ENCODE measurements at places on chromosomes 13 and 19. TPM values are rescaled to one million over a fixed set of nuclear protein-coding genes. Genes with fewer than 3 reads are reported as not detected.

VSTM2B gene
- total RNA-seq, result not detected

ONECUT3 gene
- total RNA-seq, result not detected

VSTM1 gene
- not detected for total RNA-seq

SLC25A41 gene
- total RNA-seq, result not detected

KCTD4 gene
- under 0.01 TPM for total RNA-seq

DNA sequence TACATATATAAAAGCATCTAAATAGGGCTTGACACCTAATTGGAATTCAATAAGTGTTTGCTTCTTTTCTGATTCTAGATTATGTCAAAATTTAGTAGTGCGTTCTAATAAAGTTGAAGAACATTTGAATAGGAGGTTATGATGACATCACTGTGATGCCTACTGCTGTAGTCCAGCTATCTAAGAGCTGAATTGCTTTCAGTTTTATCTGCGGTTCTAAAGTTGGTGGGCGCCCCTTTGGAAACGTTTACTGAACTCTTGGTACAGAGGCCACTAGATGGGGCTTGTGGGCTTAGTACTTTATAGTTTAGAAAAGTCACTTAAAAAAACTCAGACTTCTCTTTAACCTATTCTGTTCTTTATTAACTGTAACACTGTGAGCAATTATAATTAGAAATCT lies 776.9 kb downstream of the GPC5 start:
- DNase-seq, result peak; percentile 69

DNA sequence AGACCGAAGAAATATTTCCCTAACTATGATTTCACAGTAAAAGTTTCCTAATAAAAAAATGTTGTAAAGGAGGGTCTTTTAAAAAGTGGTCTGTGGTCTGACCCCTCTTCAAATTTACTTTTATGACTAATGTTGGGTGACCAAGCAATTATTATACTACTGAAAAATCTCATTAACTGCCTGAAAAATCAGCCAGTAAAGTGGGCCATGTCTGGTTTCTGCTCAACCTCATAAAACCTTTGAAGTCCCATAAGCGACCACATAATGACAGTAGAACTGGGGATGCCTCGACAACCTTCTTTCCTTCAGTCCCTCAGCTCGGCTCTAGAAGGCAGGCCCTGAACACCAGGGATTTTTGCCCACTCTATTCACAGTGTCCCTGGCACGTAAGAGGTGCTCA lies 434.3 kb downstream of the EFNB2 start:
- DNase-seq, result no peak

DNA sequence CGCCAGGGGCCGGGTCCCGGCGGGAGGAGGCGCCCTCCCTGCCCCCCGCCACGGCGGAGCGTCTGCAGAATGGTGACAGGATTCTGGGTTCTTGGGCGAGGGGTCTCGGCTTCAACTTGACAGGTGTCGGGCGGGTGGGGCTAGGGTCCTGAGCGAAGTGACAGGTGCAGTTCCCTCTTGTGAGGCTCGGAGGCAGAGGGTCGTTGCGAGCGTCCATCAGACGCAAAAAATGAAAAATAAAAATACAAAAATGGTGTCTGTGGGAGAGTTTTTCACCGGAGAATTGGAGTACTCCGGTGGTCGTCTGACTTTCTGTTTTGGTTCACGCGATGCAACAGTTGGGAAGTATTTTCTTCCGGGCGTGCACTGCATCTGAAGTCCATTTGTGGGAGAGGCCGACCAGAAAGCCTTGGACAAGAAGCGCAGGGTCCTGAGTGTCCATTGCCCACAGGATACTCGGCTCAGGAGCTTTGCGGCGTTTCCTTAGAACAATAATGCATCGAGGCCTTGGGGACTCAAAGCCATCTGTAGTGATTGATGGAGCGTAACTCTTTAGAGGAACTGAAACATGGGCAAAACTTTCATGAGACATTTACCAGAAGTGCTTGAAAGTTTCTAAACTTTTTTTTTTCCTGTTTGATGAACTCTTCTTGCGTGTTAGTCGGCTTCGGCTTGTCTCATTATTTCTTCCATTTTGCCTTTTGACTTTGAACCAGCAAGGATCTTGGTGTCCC lies 759 bp downstream of the RB1 start:
- peak; percentile 87 for DNase-seq

DNA sequence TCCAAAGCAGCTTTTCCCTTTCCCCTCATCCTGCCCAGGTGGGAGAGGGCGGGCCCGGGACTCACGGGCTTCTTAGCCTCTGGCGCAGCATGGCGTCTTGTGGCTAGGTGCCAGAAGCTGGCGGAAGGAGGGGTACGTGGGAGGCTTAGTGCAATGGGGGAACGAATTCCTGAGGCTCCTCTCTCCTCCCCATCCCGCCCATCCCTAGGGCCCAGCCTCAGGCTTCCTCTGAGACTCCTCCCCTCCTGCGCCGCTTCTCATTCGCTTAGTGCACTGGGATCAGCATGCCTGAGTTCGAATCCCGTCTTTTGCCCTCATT lies 297.8 kb downstream of the ZNF536 start:
- DNase-seq, result no peak

GRCh38 chr13:70237131-70237530 lies 128.9 kb upstream of the KLHL1 start:
- no peak for DNase-seq

GRCh38 chr13:107299717-107300116 lies 731.8 kb upstream of the ARGLU1 start:
- DNase-seq, result no peak

DNA sequence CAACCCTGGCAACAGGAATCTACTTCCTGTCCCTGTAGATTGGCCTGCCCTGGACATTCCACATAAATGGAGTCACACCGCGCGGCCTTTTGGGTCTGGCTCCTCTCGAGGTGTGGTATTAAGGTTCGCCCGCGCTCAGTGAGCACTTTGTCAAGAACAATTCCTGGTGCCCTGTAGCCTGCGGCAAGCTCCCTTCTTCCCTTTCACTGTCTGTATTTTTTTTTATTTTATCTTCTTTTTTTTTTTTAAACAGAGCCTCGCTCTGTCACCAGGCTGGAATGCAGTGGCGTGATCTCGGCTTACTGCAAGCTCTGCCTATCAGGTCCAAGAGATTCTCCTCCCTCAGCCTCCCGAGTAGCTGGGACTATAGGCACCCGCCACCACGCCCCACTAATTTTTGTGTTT lies 28.3 kb downstream of the PEX11G start:
- peak; percentile 62 for DNase-seq
